Airway epithelial cell (primary cell): ENCODE measurements at places on chromosomes 12 and 14. TPM values are rescaled to one million over a fixed set of nuclear protein-coding genes. Genes with fewer than 3 reads are reported as not detected.

CYP27B1 gene
- total RNA-seq, result 10.4 and 15.0 TPM in 2 replicates

P2RX7 gene
- total RNA-seq, result 0.05 and 0.56 TPM in 2 replicates

CLEC4E gene
- not detected in 2 replicates for total RNA-seq

TAS2R30 gene
- 0.56 TPM in 1 of 2 replicates, not detected in the other for total RNA-seq

ACOT4 gene
- 0.42 and 2.0 TPM in 2 replicates for total RNA-seq

PKP2 gene
- total RNA-seq, result 18.5 and 29.6 TPM in 2 replicates

FAIM2 gene
- total RNA-seq, result not detected in 2 replicates

HPD gene
- not detected in 2 replicates for total RNA-seq
